Activated CD4-positive, alpha-beta T cell treated with anti-CD3 and anti-CD28 coated beads, Interleukin-2, amount 10 ng/mL, durations not matched to agents 24 days and 14 days (primary cell): ENCODE measurements at places on chromosomes 12 and 14. TPM values are rescaled to one million over a fixed set of nuclear protein-coding genes. Genes with fewer than 3 reads are reported as not detected.

GRCh38 chr14:101591582-101591981, 30.3 kb downstream of the DIO3 start:
- no peak for DNase-seq

DNA sequence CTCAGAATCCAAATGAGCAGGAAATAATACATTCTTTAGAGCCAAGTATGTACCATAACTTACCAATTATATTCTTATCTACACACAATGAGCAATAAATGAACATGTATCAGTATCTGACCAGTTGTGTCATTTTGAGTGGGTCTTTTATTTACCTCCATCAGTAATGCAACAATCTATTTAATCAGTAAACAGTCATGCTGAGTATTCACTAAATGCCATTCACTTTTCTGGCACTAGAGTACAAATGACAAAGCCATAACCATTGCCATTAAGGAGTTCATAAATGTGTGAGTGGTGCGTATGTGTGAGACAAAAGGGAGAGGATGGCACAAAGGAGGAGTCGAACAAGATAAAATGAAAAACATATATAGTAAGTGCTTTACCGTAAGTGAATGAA, 1.5 kb upstream of the STRAP start:
- DNase-seq: no peak

Gene ADAM21
- total RNA-seq: not detected in 2 replicates

DNA sequence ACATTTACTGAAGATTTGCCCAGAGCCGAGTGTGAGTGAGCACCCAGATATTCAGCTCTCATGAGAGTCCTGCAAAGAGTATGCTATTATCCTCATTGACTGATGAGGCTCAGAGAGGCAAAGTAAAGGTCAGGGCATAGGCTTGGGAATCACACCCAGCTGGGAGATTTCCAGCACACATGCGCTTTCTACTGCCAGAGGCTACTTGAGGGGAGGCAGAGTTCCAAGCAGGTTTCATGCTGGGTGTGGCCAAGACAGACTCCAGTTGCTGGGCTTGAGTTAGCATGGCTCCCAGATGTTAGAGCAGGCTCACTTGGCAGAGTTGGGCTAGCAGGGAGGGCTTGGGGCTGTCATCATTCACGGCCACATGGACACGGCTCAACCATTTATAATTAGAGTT, 14.4 kb upstream of the FAM181A start:
- no peak for DNase-seq

DNA sequence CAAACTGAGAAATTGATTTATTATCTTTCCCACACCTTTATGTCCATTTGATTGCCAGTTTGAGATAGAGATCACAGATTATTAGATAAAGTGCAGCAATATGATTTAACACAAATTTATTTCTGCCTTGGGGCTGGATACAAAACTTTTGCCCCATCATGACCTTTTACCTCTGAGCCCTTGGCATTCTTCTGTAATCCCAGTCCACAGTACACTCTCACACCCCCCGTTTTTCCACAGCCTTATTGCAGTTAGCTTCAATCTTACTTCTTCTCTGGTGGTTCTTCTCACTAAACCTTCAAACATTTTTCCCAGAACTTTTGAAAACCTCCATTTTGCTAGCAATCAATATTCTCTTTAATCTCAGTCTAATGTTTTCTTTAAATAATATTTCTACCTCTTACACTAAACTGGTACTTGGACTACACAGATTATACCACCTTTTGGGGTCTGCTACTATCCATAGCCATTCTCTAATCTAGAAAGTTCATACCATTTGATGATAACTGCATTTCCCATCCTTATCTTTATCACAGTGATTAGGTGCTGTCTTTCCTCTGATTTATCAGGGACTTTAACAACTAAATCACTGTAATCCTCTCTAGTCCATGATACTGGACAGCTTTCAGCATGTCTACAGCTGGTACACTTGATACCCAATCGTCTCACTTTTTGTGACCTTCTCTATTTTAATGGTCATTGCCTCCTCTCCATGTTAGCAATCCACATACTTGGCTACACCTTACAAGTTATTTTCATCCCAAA, 186.7 kb upstream of the PDE3A start:
- no peak for DNase-seq
